ENCODE measurements at places on chromosomes 2 and 18.
A peak's percentile ranks its signal among the peaks of the same experiment; 100 is the strongest.

GRCh38 chr18:11175266-11175979, 26.1 kb upstream of the PIEZO2 start:
- DNase-seq: no peak

DNA sequence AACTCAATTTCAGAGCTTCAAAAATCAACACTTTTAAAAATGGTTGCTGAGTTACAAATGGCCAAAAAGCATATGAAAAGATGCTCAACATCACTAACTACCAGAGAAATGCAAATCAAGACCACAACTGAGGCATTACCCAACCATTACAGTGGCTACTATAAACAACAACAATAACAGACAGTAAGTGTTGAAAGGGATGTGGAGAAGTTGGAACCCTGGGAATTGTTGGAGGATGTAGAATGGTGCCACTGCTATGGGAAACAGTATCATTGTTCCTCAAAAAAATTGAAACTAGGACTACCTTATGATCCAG, 173.3 kb upstream of the SPRED2 start:
- no peak for DNase-seq

- DNase-seq: no peak
These were observed 149.7 kb downstream of the TXNL1 start for GRCh38 chr18:56488739-56489138.

GRCh38 chr2:126874961-126875360, 23.7 kb upstream of the TEX51 start:
- DNase-seq: no peak

DNA sequence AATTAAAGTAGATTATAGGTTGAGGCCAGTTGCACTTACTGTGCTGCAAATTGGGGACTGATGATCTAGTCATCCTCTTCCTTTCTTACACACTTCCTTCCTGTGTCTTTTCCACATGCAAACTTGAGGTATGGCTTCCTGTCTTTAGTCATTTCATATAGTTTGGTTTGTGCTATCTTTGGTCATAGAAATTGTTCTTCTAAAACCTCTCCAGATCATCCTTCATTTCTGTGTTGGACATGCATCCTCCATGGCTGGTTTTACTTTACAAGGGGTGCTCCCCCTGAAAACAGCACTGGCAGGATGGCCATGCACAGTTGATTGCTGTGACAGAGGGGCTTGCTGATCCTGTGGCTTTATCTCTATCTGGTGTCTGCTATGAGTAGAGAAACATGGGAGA, 36.5 kb downstream of the MGAT5 start:
- DNase-seq: no peak

DNA sequence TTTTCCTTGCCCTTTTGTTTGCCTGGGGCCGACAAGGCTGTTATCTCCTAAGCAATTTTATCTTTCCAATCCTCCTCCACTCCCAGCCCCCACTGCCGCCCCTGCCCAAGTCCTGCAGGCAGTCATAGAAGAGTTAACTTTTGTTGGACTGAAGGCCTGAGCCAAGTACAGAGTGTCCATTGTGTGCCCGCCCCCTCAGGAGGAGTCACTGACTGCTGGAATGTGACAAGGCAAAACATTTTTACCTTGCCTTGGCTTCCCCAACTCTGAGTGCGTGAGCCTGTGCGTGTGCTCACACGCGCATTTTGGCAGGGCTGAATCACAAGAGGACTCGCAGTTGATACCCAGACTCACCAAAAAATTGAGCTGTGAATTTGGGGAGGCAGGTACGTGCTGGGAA, 16.2 kb downstream of the SETBP1 start:
- no peak for DNase-seq

DNA sequence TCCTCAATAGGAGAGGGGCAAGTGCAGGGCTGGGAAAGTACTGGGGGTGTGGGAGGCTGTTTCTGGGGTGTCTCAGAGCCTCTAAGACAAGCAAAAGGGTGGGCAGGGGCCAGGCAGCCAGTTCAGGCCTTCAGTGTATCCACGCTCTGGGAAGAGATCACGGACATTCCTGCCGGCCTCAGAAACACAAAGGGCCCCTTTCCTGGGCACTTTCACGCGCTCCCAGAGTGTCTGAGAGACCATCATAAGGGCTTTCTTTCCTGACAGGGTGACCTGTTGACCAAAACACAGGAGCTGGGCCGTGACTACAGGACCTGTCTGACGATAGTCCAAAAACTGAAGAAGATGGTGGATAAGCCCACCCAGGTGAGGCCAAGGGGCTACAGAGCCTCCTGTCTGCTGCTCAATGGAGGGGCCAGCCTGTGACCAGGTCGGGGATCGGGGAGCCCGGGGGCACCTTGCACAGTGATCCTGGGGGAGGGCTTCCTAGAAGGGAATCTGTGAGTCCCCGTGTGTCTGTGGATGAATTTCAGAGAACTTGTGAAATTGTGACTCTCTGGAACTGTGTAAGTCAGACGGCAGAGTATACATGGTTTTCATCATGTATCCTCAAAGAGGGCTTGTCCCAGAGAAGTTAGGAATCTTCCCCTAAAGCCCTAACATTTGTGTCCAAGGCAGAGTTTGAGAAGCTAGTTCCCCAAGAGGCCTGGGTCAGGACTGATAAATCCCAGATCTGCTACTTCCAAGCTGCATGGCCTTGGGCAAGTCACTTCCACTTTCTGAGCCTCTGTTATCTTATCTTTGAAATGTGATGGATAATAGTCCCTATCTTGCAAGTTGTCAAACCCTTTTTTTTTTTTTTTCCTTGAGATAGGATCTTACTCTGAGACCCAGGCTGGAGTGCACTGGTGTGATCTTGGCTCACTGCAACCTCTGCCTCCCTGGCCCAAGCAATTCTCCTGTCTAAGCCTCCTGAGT, 1.8 kb downstream of the GNLY start:
- no peak for DNase-seq

DNA sequence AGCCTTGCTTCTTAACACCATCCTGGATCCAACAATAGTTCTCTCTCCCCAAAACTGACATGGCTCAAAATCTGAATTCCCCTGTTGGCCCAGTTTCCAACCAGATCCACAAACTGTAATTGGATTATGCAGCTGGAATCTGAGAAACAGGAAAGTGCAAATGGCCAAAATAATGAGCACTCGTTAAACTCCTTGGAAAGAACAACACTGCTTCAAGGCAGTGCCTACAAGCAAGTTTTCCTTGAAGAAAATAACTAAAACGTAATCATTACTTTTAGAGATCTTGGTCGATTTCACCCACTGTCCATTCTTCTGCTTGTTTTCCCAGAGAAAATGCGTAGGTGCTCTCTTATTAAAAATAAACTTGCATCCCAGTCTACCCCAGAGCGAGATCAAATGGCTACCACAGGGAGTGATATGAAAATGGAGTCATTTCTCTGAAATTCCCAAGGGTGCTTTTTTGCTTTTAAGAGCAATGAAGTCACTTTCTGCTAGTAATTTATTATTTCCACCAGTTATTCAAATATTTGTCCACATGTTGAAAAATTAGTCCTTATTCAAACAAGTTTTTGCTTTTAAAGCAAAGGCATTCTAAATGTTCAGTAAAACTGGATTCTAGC, 264.2 kb downstream of the C1D start:
- no peak for DNase-seq

- no peak for DNase-seq
These were observed at the start of gene CDK15 for GRCh38 chr2:201806442-201807170. Gene CDK15, plus strand, starts transcription at chr2:201806537. Its CDS starts 128 bp downstream, at chr2:201806665.

DNA sequence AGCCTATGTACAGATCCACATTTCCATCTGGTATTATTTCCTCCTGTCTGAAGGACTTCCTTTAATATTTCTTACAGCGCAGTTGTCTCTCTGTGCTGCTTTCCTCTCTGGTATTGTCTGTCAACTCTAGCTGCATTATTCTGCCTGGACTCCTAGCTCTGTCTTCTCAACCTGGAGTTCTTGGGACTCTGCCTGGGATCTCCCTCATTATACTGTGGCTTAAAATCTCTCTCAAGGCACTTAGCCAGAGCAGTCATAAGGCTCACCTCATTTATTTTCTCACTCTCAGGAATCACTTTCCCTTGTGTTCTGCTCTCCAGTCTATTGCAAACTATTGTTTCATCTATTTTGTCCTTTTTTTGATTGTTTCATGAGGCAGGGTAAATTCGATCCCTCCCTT, 850.4 kb downstream of the ERBB4 start:
- no peak for DNase-seq

GRCh38 chr18:79975043-79975442, 10.6 kb downstream of the HSBP1L1 start:
- DNase-seq: no peak

GRCh38 chr2:48439102-48439501, 90.9 kb upstream of the STON1 start:
- DNase-seq: no peak

GRCh38 chr2:120945832-120946499, 210.3 kb downstream of the GLI2 start:
- DNase-seq: no peak

GRCh38 chr2:6773007-6773693, 92.6 kb downstream of the CMPK2 start:
- peak; percentile 76 for DNase-seq

DNA sequence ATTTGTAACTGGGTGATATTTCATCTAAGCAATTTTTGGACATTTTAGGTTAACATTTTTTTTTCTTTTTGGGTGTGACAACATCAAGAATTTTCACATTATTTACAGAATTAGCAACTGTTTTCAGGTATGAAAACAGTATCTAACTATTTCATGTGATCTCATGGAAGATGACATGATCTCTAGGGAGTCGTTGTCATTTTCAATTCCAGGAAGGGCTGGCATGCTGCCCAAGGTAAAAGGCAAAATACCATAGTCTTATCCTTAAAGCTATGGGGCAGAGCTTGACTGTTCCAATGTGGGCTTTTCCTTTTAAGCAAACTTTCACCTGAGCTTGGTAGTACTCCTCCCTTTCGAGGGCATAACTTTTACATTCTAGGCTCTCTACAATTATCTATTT, 443.7 kb downstream of the DSEL start:
- no peak for DNase-seq

DNA sequence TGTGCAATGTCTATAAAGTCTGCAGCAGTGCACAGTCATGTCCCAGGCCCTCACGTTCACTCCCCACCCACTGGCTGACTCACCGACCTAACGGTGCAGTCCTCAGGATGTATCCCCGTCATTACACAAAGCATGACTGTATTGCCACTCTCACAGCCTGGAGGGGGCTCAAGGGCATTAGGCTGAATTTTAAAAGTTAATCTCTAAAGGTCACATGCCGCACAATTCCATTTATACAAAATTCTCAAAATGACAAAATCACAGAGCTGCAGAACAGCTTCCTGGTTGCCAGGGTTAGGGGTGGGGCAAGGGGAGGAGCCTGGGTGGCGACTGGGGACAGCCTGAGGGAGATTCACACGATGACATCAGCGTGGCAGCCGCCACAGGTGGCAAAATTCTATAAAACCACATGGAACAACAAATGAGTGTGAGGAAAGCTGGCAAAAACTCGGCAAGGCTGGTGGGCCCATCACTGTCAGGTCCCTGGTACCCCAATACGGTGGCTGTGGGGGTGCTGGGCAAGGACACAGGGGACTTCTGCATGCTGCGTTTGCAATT, 97.6 kb downstream of the NDUFA10 start:
- no peak for DNase-seq

DNA sequence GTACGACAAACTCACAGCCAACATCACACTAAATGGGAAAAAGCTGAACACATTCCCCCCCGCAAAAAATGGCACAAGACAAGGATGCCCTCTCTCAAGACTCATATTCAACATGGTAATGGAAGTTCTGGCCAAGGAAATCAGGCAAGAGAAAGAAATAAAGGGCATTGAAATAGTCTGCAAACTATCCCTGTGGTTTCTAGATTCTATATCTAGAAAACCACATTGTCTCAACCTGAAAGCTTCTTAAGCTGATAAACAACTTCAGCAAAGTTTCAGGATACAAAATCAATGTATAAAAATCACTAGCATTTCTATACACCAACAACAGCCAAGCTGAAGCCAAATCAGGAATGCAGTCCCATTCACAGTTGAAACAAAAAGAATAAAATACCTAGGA, 294.6 kb upstream of the CYP26B1 start:
- no peak for DNase-seq

DNA sequence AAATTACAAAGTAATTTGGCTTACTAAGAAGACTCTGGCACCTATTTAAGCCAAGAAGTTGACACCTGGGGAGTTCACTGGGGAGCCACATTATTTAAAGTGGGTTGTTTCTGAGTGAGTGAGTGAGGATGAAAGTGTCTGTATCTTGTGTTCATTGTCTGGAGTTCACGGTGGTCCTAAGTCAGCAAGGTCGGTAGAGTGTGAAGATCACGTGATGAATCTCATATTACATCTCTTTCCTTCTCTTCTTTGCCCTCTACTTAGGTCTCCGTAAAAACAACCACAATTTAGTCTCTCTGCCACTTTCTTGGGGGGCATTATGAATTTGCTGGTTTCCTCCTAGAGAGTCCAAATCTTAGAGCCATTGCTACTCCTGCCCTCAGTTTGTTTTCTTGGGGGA, 67.8 kb downstream of the DIS3L2 start:
- DNase-seq: no peak

DNA sequence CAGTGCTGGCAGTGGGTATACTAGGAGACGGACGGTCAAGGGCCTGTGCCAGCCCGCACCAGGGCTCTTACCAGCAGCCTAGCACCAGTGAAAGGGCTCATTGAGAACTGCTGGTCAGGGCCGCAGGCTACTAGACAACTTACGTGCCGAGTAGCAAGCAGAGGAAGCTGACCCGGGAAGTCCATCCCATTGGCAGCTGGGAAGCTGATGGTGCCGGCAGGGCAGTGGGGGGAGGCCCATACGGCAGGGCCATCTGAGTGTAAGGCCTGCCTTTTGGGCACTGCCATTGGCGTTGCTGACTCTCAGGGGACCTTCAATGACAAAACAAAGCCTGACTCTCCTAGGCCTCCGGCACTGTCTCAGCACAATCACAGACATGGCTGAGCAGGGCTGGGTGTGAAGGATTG, 20.6 kb downstream of the EFR3B start:
- DNase-seq: no peak

GRCh38 chr2:136381722-136382633, 264.0 kb upstream of the CXCR4 start:
- DNase-seq: no peak

- DNase-seq: no peak
These were observed 51.4 kb downstream of the MARCO start for GRCh38 chr2:118993392-118993752.

DNA sequence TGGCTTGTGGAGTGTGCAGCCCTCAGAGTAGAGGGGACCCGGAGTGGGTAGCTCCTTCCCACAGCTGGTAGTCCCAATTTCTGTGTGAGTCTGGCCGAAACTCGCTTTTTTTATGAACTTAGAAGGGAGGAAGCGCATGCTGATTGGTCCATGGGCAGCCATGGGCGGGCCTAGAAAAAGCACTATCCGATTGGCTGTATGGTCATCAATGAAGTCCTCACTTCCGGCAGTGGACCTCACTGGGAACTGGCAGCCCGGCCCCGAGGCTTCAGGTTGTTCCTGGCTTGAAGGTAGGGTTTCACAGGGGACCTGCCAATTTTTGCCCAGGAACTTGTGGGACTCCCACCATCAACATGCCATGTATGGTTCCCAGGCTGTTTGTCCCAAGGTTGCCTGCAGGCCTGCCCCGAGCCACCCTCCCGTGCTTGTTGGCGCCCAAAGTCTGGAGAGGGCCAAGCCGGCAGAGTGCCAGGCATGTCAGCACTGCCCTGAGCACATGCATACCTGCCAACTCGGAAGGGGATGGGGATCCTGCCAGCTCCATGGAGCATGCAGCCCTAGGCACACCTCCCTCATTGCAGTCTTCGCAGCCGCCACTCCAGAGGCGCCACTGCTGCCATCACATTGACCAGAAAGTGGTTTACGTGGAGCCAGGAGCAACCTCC, 98.5 kb downstream of the ATP9B start:
- no peak for DNase-seq

GRCh38 chr2:232053777-232054176, 92.3 kb downstream of the DIS3L2 start:
- DNase-seq: no peak

GRCh38 chr2:228999326-228999725, 271.8 kb downstream of the PID1 start:
- DNase-seq: no peak

- DNase-seq: no peak
These were observed 95.0 kb upstream of the EML6 start for GRCh38 chr2:54628418-54628817.

All from NCI-H1436 (cell line).